ENCODE measurements at places on chromosomes 5 and 9.

DNA sequence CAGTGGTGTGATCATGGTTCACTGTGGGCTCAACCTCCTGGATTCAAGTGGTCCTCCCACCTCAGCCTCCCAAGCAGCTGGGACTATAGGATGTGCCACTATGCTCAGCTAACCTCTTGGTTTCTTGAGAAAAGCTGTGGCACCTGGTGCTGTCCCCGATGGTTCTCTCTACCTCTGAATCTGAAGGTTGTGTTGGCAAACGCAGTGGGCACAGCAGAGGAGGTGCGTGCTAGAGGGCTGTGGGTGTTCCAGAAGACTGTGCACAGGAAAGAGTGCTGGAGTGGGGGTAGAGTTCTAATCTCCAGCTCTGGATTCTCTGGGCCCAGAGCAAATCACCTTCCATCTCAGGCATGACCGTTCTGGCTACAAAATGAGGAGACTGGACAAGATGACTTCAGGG, 12.5 kb downstream of the RGS3 start:
- DNase-seq: no peak

DNA sequence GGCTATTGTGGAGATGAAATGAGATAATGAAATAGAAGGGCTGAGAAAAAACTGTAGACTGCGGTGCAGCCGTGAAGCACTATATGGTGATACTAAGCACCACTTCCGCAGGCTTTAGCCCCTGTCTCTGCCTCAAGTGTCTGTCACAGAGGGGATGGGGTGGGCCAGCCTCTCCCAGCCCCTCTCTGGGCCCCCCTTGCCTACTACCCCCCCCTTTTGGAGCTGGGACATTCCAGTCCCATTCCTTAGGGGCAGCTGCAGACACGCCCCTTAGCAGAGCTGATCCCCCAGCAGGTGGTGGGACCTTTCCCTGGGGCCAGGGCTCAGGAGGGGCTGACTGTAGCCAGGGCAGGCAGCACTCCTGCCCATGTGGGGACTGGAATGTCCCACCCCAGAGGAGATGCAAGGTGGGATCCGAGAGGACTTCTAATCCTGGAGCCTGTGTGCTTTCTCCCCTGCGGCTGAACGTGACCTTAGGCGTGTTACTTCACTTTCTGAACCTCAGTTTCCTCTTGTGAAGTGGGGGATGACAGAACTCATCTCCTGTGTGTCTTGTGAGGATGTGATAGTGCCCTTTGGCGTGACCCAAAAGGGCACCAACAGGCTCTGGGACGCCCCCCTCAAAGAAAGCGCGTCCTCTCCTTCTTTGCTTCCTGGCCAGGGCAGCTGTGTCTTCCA, 1.9 kb downstream of the N4BP3 start:
- no peak for DNase-seq

DNA sequence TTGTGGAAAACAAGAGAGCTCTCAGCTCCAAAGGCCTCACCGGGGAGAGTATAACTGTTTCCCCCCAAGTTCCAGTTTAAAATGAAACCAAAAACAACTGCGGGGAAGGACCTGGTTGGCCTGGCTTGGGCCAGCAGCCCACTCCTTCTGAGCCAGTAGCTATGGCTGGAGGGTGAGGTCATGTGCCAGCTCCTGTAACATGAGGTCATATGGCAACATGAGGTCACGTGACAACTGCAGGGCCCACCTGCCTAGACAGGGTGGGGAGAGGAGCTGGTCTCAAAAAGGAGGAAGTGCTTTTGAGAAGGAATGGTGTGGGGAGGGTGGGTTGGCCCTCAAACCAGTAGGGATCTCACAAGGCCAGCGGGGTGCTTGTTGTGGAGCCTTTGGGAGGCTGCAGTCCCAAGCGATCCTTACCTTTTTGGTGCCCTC, 29.3 kb upstream of the CRB2 start:
- no peak for DNase-seq

DNA sequence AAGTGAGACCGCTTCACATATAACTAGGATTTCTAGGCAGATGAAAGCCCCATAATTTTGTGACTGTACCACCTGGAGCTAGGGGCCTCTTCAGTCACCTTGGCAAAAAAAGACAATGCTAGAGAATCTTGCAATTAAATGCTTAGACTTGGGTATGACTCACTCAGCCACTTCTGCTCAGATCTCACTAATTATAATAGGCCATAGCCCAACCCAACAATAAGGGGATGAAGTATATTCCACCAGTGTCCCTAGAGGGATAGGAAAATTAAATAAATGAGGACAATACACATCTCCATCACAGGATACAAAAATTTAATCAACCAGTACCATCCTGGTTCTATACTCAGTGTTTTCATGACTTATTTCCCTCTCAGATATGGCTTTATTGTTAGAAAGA, 1079.9 kb upstream of the C9orf72 start:
- no peak for DNase-seq

DNA sequence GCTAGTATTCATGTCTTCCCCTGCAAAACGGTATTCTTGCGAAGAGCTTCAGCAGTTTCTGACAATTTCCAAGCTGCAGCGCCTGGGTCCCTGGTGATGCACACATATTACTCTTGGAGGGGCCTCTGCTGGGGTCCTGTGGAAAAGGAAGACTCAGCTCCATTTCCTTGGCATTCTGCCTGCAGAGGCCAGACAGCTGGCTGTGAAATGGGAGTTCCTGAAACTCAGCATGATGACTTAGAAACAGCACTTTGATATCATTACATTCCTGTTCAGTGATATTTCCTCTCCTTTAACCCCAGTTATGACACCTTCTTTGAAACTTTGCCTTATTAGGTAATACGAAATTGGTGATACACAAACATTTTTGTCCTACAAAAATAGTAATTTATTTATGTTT, 98.5 kb downstream of the APBA1 start:
- DNase-seq: no peak

DNA sequence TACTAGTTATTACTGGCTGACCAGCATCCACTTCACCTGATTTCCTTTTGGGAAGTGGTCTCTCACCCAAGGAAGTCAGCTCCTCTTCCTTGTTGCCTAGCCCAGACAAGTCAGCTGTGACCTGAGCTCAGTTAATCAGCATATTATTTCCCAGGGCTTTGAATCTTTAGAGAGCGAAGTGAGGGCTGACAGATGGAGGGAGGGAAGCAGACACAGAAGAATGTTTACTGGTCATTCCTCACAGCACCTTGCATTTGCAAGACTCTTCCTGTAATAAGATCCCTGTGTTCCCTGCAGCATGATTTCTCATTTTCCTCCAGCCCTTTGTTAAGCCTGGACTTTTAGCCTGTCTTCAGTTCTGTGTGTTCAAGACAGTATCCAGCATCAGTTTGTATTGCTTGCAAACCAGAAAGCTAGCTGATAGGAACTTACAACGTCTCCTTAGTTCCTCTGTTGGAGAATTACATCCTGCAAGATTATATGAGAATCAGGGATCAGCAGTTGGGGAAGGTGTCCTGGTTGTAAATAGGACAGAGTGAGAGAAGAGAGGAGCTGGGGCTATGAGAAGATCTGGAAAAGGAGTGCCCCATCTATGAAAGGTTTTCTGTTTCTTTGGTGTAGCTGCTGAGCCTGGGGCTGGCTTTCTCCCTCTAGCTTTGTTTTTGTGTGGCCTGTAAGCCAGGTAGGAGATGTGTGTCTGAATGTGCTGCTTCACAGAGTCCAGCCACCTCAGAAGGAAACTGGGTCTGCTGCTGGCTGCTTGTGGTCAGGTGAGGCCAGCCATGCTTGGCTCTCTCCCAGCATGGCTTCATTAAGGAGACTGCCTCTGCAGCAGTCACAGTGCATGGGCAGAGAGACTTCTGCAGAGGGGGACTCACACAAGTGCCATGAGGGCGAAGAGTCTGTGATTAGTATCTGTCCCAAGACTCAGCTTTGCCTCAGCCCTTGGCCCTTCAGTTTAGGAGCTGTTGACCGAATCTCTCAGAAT, 50.3 kb downstream of the MAN2A1 start:
- DNase-seq: no peak

- DNase-seq: no peak
Observed at GRCh38 chr5:160657068-160657507, 194.9 kb downstream of the ATP10B start.

DNA sequence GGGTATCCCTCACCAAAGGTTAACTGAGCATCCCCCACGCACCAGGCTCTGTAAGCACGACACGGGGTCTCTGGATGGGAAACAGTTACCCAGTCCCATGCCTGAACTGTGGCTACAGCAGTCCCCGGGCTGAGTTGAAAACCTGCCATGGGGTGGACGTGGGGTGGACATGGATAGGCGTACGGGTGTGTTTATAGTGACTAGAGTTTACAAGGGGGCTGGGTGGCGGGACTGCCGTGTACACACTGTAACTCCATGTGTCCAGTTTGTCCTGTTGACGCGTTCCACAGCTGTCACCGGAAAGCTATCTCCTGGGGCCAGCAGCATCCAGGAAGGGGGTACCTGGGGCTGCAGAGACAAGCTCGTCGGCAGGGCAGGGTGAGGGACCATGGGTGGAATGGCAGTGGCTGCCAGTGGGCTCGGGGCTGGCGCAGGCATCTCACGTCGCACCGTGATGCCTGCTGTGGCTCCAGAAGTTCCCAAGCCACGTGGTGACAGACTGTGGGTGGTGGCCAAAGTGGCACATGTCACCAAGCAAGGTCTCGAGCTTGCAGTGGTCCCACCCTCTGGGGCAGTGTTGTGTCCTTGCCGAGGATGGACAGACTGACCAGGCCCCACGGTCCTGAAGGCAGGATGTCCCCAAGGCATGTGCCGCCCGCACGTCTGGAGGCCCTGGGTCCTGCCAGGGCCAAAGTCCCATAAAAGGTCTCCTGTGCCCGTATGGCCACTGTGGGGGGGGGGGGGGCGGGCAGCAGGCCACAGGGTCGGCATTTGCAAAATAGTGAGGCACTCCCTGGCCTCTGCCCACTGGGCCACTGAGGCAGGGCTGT, 29.3 kb upstream of the RNF130 start:
- no peak for DNase-seq

DNA sequence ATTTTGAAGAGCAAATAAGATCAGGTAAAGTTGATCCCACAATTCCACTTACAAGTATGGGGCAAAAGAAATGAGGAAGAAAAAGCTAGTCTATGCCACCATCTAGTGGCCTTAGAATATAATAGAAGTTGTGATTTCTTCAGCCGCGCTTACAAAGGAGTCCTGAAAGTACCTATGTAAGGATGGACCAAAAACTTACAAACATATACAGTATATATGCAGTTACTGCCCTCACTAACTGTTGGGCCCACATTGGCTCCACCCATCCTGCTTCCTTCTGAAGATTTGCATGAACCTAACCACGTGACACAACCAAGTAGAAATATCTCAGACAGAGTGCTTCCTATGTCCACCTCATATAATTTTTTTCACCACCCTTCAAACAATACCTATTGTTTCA, 11.7 kb upstream of the OR13D1 start:
- DNase-seq: peak; percentile 1

DNA sequence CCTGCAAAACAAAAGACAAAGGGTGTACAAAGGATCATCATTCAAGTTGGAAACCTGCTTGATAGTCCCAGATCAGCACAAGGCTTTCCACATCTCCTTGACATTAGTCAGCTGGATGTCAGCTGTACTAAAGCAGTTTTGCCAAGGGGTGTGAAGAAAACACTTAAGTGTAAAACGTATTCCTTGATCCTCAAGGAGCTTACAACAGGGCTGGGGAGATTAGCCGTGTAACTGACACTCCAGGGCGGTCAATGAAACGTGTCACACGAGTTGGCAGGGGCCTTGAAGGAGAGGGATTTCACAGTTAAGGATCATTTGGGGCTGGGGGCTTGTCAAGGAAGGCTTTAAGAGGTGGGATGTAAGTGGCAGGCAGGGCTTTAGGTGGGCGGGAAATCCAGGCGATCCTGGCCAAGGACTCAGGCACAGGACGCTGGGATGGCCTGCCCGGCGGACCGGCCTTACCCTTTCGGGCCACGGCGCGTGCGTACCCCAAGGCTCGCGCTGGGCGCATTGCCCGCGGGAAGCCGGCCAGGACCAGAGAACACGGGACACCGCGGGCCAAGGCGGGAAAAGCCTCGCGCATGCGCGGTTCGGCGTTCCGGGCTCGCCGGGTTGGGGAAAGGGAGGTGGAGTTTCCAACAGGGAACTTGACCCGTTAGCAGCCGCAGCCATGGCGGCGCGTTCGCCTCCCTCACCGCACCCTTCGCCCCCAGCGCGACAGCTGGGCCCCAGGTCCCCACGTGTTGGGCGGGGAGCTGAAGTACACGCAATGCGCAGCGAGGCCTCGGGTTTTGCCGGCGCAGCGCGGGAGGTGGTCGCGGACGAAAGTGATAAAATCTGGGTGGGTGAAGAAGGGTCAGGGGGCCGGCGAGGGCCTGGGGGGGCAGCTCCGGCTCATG, at the start of gene CNTLN:
CNTLN (plus strand) TSS at position 645 of the 899 bp plus-strand sequence; CDS start at position 671, 26 bp downstream.
- peak; percentile 41 for DNase-seq

GRCh38 chr5:149519601-149520000, 31.6 kb downstream of the CSNK1A1 start:
- DNase-seq: no peak

- peak; percentile 39 for DNase-seq
Observed at GRCh38 chr9:130128733-130129431, 43.3 kb upstream of the NCS1 start.

DNA sequence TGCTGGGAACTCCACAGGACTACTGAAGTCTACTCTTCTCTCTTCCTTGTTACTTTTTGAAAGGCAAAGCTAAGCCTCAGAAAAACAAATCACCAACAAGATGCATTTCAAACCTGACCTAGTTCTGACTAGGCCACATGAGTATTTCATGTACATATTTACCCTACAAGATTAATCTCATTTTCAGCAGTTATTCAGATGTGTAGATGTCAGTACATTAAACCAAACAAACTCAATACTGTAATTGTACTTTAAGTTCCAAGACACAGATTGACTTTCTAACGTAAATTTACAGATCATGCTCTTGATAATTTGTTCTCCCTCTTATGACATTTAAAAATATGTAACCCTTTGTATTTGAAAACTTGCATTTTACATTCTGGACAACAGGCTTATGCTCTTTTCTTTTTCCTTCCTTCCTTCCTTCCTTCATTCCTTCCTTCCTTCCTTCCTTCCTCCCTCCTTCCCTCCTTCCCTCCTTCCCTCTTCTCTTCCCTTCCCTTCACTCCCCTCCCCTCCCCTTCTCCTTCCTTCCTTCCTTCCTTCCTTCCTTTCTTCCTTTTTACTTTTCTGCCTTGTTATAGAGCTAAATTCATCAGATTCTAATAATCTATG, 1653.4 kb downstream of the EFNA5 start:
- DNase-seq: no peak

DNA sequence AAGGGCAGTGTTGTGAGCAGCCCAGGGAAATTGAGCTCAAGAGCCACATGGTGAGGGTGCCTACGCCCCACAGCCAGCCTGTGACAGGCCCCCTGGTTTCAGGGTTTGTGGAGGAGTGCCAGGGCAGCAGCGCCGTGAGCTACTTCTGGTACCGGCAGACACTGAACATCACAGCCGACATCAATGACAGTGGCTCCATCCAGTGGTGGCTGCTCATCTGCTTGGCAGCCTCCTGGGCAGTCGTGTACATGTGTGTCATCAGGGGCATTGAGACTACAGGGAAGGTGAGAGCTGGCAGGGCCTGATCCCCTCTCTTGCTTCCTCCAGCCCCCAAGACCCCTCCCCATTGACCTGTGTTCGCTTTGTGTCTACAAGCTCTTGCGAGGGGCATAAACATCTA, 10.2 kb downstream of the SLC6A18 start:
- no peak for DNase-seq

- no peak for DNase-seq
Observed at GRCh38 chr5:84265130-84265529, 119.5 kb downstream of the EDIL3 start.

All from stimulated activated CD4-positive, alpha-beta T cell treated with anti-CD3 and anti-CD28 coated beads, Interleukin-2, amount 100 ng/mL, for 48 hours (primary cell).